GM04503 (cell line): ENCODE measurements at places on chromosomes 1 and 21.

DNA sequence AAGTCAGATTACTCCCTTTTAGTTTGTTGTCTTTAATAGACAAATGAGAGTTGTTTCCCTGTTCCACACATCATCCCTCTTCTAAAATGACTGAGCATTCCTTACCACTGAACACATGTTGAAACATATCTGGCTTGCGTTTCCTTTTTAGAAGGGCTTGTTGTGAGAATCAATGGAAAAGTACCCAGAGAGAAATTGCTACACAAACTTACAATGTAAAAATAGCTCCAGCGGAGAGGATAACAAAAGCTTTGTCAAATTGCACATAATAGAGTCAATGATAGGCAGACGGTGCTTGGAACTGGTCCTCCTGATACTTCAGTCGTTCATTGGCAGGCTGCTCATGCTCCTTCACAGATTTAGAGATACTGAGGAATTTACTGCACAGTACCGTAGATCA lies 123.9 kb downstream of the CYYR1 start:
- peak; percentile 67 for DNase-seq

- no peak for DNase-seq
Measured at GRCh38 chr1:161720422-161720821, 922 bp upstream of the FCRLB start.

DNA sequence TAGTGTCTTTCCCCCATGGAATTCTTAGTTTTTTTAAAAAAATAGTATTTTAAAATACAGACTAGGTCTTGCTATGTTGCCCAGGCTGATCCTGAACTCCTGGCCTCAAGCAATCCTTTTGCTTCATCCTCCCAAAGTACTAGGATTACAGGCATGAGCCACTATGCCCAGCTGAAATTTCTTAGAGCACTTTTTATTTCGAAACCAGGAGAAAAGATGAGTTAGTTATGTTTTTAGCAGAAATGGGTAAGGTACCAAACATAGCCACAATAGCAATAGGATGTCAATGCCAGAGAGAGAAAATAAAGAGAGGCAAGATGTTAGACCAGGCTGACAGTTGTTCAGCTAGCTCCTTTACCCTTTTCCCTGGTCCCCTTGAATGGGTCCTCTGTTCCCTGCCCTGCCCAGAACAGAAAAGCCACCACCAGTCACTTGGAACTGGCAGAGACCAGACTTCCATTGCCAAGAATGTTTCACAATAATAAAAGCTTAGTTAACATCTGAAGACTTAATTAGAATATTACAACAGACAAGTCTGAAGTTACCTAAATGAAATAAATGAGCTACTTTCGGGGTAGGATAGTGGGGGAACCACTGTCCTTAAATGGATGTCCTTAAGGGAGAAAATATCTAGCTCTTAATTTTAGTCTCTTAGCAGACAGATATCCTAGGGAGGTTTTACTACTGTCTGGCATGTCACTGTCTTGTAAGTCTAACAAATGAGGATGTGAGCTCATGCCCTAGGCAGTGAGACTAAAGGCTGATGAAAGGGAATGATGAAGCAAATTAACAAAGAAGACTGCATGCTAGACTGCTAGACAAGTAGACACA lies 54.3 kb downstream of the ABL2 start:
- DNase-seq = peak; percentile 75

GRCh38 chr1:161176468-161177111 lies 717 bp downstream of the B4GALT3 start:
- no peak for DNase-seq

GRCh38 chr1:98021126-98021525 lies 100.3 kb upstream of the DPYD start:
- no peak for DNase-seq

- DNase-seq = peak; percentile 81
Measured at GRCh38 chr1:172906778-172907592, 143.8 kb downstream of the TNFSF18 start.

GRCh38 chr1:199954699-199955098 lies 72.8 kb upstream of the NR5A2 start:
- no peak for DNase-seq

GRCh38 chr1:197303463-197303862 lies 35.4 kb downstream of the CRB1 start:
- no peak for DNase-seq

DNA sequence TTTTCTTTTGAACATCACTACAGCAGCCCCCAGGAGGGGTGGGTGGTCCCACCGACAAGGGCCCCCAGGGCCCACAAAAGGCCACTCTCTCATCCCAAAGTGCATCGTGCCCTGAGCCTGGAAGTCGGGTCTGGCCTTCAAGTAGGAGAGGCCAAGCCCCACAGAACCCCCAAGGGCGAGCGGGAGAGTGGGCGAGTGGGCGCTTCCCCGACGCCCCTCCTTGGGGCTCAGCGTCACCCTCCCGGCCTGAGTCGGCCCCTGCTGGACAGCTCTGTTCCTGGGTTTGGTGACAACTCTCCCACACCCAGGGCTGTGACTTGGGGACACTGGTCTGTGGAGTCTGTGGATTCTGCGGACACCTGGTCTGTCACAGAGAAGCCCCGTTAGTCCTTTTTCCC lies 42.2 kb upstream of the COL18A1 start:
- DNase-seq = no peak

GRCh38 chr1:40519517-40519916 lies 10.9 kb downstream of the EXO5 start:
- no peak for DNase-seq

- no peak for DNase-seq
Measured at GRCh38 chr1:38047603-38048141, 1.1 kb upstream of the POU3F1 start.

- no peak for DNase-seq
Measured at GRCh38 chr21:42452401-42453223, 43.4 kb downstream of the RSPH1 start.

DNA sequence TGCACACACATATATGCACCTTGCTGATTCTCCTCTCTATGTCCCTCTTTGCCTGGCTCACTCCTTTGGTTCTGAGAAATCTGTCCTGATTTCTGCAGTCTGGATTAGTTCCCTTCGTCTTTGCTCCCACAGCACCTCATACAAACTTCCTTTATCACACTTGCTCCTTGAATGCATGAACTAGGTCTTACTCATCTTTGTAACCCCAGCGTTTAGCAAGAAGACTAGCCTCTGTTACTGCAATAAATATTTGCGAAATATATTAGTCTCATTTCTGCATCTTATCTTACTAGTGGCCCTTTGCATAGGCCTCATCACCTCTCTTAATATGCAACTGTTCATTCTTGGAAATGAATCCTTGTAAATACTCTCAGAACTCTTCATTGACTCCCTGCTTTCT lies 11.4 kb downstream of the SMYD2 start:
- no peak for DNase-seq

DNA sequence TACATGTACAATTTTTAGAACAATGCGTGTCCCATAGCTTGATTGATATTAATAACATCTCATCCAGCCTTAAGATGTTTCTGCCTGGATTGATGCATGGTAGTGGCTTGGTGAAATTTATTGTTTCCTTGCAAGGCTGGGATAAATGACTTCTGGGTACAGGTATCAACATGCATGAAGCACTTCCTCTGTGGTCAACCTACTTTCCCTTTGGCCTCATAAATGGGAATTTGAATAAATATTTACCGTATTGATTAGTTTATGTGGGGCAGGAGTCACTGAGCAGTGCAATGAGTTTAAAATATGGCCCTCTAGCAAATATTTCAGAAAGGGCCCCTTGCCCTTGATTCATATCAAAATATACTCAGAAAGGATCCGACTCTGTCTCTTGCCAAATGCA lies 83.9 kb upstream of the KCNE2 start:
- DNase-seq = no peak

DNA sequence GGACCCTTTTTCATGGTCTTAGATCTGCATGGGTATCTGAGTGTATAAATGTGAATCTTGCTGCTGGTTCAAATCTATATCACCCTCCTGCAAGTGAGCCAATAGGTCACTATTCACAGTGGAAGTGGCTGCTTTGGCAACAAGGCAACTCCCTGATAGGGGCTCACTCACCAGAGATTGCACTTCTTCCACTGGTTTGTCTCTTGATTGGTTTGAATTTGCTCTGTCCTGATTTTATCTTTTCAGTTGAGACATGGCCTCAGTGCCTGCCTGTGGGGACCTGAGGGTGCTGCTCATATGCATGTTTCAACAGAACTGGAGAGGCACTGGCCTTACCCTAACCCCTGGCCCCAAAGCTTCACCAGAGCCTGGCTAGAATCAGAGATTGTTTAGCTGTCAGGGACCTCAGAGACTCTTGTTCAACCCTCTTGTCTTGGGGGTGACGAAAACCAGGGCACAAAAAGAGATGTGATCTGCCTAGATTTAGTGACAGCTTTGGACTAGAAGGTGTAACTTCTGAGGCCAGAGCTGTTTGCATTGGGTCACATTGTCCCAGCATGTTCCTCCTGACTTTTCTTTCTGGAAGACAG lies 16.9 kb downstream of the AVPR1B start:
- DNase-seq = no peak

- no peak for DNase-seq
Measured at GRCh38 chr1:60091195-60091715, 17.7 kb upstream of the C1orf87 start.

DNA sequence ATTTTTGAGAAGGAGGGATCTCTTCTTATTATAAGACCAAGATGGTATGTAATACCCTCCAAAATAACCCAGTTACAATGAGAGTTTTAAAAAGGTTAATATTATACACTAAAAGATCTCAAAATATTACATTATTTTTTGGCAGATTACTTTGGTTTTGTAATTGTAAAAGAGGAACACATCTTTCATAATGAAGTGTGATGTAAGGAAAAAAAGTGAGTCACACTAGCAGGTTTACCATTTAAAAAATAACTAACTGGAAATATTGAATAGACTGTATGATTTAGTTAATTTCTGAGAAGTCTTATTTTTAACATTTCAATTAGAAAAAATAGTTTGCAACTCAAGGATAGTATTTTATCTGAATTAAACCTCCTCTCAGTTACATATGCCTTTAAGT lies 1.1 kb downstream of the F5 start:
- no peak for DNase-seq

- DNase-seq = no peak
Measured at GRCh38 chr1:11720033-11720376, 15.9 kb upstream of the AGTRAP start.

DNA sequence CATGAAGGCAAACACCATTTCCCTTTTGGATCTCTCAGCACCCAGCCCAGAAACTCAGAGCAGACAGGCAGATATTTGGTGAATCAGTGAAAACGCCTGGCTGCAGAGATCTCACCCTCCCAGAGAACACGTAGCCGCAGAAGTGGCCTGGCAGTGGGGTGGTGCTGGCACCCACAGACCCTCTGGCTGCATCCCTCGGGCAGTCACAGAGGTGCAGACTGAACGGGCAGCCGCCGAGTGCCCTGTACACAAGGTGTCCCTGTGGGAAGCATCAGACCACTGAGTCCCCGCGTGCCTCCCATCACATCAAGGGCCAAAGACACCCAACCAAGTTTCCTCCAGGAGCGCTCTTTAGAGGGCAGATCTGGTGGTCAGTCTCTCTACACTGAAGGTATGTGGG lies 12.1 kb downstream of the FAM89A start:
- DNase-seq = no peak

- no peak for DNase-seq
Measured at GRCh38 chr1:204431310-204432184, 19.9 kb upstream of the PPP1R15B start.

DNA sequence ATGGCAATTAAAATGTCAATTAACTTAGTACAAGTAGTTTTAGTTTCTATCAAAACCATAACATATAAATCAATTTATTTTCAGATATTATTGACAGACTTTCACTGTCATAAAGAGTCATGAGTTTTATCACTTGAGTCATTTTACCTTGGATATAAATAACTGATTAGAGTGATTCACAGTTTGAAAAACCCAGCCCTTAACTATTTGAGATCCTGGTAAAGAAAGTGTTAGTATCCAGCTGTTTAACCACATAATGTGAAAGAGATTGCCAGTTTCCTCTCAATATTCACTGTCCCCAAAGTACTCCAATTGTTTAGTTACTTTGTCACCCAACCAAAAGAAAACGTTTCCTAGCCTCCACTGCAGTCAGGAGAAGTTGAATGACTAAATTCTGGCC lies 91.3 kb downstream of the UCHL5 start:
- no peak for DNase-seq

GRCh38 chr1:48523558-48523957 lies 51.6 kb upstream of the SPATA6 start:
- no peak for DNase-seq
